NCI-H1417 (cell line): ENCODE measurements at places on chromosomes 13 and 19.

GRCh38 chr19:27652281-27652680 is 1560.7 kb downstream of the UQCRFS1 start:
- no peak for DNase-seq

DNA sequence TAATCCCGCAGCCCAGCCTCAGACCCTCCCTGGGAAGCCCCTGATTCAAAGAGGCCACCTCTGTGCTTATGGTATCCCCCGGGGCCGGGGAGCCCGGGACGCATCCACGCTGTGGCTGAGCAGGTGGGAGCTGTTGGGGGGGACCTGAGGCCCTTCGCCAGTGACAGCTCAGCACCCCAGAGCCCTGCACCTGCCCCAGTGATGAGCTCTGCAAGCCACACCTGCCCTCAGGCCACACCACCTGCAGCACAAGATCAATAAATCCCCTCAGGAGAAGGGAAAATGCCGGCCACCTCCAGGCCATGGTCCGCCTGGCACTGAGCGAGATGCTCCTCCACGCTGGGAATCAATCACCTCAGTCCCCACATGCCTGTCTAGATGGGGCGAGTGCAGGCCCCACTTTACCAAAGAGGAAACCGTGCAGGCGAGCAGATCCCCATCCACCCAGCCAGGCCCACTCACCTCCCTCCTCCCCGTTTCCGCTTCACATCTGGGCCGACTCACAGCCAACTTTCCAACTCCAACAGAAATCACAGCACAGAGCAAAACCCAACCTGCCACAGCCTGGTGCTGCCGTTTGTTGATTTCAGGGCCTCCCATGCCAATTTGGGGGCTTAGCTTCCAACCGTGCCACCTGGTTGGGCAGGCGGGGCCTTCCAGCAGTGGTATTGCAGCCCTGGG is 12.8 kb downstream of the MOB3A start:
- no peak for DNase-seq

GRCh38 chr13:40170091-40170490 is 496.4 kb downstream of the FOXO1 start:
- DNase-seq: no peak

- DNase-seq: no peak
Measured at GRCh38 chr13:47306991-47307390, 410.1 kb upstream of the HTR2A start.

DNA sequence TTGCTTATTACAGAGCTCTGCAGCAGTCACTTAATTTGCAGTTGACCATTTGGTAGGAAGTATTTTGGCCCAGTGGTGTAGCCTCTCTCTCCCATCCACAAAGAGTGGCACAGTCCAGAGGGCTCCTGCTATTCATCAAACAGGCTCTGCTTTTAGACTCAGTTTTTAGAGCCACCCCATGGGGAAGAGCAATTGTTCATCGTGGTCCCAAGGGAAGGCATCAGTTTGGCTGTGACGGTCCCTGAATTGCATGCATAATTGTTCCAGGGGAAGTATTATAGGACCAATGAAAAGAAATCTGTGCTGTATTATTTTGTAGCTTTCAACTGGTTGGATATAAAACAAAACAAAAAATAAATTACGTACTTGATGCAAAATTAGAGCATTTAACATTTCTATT is 799.0 kb downstream of the DACH1 start:
- DNase-seq: no peak
